Hematopoietic multipotent progenitor cell (in vitro differentiated cells): ENCODE measurements at places on chromosomes 4 and X. TPM values are rescaled to one million over a fixed set of nuclear protein-coding genes. Genes with fewer than 3 reads are reported as not detected.

DNA sequence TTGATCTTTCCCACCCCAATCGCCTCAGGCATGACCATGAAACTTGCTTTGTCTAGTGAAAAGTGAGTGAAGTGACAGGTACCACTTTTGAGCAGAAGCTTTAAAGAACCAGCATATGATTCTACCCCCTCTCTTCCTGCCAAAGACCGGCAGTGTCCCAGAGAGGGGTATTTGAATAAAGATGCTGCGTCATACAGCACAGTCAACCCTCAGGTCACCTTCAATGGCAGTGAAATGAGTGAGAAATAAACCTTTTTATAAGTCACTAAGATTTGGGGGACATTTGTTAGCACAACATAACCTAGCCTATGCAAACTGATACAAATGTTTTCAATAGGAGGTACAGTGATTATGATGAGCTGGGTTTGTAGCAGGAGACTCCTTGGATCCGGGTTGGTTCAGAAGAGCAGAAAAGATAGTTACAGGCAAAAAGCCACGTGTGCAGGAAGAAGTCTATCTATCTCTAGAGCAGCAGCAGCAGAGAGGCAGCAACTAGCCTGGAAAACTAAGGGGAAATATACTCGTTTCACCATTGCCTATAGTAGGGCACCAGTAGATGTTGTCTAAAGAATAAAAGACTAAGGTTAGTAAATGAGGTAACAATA, 30.3 kb upstream of the SPRY1 start:
- DNase-seq: no peak

DNA sequence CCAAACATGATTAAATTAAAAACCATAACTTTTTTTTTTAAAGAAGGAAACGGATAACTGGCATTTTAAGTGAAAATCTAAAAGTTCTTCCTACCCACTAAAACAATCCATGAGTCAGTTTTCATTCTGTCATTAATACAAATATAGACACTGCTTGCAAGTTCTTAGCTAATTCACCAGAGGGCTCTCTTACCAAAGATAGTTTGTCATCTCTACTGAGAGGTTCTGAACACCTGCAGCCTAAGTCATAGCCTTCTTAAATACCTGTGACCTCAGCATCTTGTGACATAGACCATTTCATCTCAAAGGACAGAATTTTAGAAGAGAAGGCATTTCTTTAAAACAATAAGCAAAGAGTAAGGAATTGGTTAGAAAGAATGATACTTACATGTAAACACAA, 65.3 kb upstream of the FAM120C start:
- peak; percentile 6 for DNase-seq

- DNase-seq: no peak
Observed at GRCh38 chrX:80216086-80216485, 201.5 kb downstream of the TBX22 start.

DNA sequence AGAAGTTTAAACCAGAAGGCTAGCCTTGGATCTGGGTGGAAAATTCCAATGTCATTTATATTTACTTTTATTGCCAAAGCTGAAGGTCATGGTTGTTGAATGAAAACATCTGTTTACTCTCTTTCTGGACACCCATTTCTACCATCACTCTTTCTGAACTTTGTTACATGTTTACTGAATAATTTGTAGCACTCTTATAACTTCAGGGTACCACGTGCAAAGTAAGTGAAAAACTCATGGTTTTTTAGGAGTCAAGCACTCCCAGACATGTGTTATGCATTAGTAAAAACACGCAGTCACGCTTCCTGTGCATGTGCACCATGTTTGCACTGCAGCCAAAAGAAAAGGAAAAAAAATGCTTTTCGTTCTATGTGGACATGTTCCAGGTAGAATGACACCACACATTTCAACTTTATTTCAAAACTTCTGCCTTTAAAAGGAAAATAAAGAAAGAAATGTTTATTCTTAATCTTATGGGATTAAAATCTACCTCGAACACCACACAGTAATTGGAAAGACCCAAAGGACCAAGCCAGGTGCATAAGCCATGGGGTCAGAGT, 31.4 kb upstream of the ADH1C start:
- peak; percentile 81 for DNase-seq

DNA sequence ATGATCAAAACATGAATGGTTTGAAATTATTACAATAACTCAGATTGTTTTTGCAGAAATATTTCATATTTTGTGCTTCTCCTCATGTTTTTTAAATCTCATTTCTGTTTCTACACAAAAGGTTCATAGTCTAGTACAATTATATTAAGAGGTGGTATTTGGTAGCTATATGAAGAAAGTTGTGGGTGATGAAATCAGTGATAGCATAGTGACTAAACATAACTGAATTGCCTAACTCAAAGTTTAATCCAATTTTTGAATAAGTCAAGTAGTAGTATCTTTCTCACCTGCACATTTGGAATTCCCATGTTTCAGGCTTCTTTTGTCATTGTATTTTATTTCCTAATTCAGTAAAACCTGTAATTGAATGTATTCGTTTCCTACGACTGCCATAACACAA, 648.7 kb downstream of the GRID2 start:
- DNase-seq: no peak

DNA sequence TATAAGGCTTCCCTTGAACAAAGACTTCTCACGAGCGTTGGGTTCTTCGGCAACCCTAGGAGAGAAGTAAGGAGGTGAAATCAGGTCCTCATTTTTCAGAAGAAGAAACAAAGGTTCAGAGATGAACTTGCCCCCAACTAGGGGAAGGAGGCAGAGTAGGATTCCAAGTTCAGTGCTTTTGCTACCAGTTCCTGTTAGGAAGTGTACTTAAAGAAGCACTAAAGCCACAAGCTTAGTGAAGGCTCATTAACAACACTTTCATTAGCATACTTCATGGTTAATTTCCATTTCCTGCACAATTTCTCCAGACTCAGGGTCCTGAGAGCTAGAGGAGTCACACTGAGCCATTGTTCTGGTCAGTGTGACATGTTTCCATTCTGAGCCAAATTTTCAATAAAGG, 52.1 kb downstream of the VSIG4 start:
- no peak for DNase-seq

GRCh38 chr4:83132065-83132464, 17.5 kb upstream of the PLAC8 start:
- no peak for DNase-seq

DNA sequence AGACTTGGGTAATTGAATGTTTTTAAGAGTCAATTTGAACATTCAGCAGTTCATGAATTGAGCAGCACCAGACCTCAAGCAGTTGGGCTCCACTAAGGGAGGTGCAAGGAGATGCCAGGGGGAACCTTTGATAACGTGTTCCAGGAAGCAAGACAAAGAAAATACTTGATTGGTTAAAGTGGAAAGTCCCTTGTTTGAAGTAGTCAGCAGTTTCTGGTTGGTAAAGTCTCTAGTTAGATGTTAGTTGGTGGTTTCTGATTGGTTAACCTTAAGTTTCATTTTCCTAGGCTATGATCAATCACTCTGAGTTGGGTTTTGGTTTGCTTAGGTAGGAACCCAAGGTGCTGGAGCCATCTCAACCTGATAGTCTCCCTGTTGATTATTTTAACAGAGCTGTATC, 4.0 kb downstream of the HERC6 start:
- DNase-seq: peak; percentile 9

DNA sequence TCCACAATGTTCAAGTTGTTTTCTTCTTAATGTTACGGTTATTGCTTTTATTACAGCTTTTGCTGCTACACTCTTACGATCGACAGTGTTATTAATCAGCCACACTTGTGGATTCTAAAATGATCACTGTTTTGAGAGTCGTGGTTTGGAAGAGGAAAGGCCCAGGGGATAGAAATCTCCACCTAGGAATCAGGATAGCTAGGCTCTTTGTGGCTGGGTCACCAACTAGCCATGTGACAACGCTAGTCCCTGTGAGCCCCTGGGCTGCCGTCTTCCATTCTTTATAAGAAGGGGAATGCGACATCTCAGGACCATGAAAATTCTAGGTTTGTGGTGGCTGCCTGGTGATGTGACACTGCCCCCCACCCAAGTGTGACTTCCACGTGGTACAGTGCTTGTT, 380 bp downstream of the SLC34A2 start:
- no peak for DNase-seq

GRCh38 chrX:110748256-110748806, 47.3 kb downstream of the CHRDL1 start:
- DNase-seq: no peak

DNA sequence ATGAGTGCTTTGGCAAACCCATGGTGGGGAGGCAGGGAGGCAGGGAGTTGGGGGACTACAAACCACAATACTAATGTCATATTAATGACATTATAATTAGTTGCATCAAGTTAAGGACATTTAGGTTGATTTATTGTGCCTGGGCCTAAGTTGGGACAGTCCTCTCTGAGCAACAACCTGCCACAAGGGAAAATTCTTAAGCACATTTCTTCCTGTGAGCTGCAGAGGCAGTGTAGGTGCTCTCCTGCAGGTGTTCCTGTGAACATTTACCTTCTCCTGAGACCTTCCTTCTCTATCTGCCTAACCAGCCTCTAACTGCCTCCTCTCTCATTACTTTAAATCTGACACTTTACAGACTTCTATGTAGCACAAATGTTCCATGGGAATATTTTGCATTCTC, 1830.0 kb upstream of the AGA start:
- DNase-seq: no peak

- no peak for DNase-seq
Observed at GRCh38 chrX:115493015-115493414, 68.0 kb upstream of the PLS3 start.

- no peak for DNase-seq
Observed at GRCh38 chrX:129665916-129666644, 11.3 kb upstream of the APLN start.

GRCh38 chr4:35695421-35695820, 548.9 kb downstream of the ARAP2 start:
- no peak for DNase-seq

DNA sequence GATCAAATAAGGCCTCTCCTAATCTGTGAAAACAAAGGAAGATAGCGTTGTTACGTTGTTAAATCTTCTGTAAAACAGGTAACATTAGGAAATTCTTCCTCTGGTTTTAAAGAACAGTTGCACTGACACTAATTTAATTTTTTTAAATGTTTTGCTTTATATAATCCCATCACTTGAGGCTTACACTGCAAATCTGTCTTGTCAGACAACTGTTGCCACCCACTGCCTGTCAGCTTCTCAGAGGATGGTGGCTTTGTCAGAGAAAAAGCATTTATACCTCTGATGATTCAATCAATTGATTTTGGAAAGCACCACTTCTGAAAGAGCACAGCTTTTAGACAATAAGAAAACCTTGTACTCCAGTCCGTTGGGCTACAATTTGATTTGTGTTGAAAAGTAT, 799.1 kb downstream of the FSTL5 start:
- no peak for DNase-seq

- no peak for DNase-seq
Observed at GRCh38 chrX:9072281-9072680, 38.4 kb upstream of the FAM9B start.

- DNase-seq: no peak
Observed at GRCh38 chr4:44532851-44533250, 84.2 kb upstream of the KCTD8 start.

GRCh38 chr4:102500352-102500695, 835 bp upstream of the NFKB1 start:
- DNase-seq: no peak

- DNase-seq: no peak
Observed at GRCh38 chrX:72620550-72621145, 48.0 kb upstream of the HDAC8 start.

- DNase-seq: no peak
Observed at GRCh38 chr4:147496500-147496899, 15.6 kb downstream of the EDNRA start.

DNA sequence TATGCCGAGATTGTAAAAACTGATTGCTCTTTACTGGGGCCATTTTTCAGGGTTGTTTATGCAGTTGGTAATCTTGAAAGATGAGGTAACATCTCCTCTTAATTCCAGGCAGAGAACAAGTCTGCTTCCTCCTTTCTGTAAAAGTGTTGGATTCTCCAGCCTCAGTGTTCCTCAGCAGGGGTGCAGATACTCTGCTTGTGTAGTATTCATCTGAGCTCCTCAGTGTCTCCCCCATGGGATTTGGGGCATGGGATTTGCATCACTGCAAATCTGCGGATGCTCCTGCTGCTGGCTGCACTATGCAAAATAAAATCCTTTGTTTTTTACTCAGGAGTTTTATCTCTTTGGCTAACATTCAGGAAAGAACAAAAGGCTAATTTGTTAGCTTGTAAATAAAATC, 104.9 kb upstream of the ATP8A1 start:
- DNase-seq: no peak

DNA sequence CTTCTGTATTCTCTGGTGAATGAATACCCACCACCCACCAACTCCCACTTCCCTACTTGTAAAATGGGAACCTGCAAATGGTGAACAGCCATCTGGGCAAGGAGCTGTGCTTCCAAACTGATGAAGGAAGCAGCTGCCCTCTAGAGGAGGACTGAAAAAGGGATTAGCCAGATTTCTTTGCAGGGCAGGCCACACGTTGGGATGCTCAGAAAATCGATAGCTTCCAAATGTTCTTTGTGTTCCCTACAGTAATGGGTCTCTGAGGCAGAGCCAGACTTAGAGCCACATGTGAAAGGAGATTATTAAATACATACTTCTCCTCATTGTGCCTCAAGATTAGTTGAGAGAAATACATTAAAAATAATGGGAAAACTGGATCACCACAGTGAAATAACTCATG, 39.3 kb upstream of the LPAR4 start:
- peak; percentile 36 for DNase-seq

GRCh38 chr4:152983774-152984411, 47.8 kb downstream of the FHDC1 start:
- no peak for DNase-seq

DNA sequence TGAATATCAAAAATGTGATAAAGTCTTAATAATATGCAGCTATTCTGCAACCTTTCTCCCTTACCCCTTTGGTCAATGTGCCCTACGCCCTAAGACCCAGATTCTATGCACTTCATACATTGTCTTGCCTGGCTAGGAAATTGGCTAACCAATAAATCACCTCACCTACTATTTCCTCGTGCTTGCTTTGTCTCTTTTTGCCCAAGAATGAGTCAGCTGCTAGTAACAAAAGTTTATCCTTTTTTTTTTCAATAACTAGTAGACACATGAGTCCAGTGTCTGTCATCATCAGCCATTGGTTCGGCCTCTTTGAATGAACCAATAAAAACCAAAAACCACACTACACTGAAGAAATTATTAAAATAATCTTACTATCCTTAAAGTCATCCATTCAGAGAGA, 387.1 kb downstream of the PPP3CA start:
- DNase-seq: no peak

GRCh38 chr4:112807083-112807482, 170.1 kb downstream of the LARP7 start:
- no peak for DNase-seq

DNA sequence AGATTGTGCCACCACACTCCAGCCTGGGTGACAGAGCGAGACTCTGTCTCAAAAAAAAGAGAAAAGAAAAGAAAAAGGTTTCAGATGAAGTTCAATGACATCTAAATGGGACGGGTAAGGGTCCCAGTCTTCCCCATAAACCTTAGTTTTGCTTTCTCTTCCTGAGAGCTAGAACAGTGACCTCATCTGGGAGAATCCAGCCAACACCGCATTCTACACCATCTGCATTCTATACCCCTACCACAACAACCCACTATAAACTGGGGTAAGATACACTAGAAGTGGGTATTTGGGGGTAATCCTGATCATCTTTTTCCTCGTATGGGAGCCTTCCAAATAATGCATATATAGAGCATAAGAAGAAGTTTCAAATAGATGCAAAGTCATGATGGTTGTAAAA, 18.2 kb downstream of the SLC25A43 start:
- DNase-seq: no peak

The CDX4 gene
- total RNA-seq: not detected

The LUZP4 gene
- not detected for total RNA-seq

The KLB gene
- total RNA-seq: under 0.01 TPM

The IL1RAPL2 gene
- total RNA-seq: not detected

The CLCN4 gene
- total RNA-seq: 0.81 TPM

The FAM9B gene
- not detected for total RNA-seq

The PRDM5 gene
- 2.2 TPM for total RNA-seq

The SPRY1 gene
- total RNA-seq: 36.1 TPM

The GPR34 gene
- under 0.01 TPM for total RNA-seq
